CD4-positive, alpha-beta T cell treated with Interleukin-15 for 4 hours (primary cell): ENCODE measurements at places on chromosomes 11 and 22.

- DNase-seq = no peak
These were observed 31.2 kb upstream of the CLNS1A start for GRCh38 chr11:77668760-77669159.

- no peak for DNase-seq
These were observed 6.8 kb downstream of the MPST start for GRCh38 chr22:37026325-37026724.

DNA sequence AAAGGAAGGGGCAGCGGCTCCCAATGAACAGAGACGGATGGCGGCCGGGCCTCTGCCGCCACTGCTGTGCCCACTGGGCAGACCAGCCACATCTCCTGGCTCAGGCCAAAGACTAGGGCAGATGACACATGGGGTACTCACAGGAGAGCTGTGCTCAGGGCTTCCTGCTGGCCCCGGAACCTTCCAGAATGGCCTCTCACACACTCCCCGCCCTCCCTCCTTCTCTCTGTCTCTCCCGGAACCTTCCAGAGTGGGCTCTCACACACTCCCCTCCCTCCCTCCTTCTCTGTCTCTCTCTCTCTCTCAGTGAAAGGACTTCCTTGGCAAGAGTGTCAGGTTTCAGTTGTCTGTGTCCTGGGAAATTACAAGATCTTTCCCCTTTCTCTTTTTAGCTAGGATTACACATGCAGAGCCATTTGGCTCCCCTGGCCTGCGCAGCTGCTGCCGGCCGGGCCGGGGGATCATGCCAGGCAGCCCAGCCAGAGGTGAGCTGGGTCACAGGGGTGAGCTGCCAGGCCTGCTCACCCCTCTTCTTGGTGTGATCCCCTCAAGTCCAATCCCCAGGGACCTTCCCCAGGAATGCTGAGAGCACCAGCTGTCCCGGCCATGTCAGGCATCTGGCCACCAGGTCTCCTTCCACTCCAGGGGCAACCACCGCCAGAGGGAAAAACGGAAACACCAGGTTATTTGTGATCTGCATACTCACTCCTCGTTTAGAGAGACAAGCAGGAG, 45.3 kb upstream of the ADA2 start:
- no peak for DNase-seq

DNA sequence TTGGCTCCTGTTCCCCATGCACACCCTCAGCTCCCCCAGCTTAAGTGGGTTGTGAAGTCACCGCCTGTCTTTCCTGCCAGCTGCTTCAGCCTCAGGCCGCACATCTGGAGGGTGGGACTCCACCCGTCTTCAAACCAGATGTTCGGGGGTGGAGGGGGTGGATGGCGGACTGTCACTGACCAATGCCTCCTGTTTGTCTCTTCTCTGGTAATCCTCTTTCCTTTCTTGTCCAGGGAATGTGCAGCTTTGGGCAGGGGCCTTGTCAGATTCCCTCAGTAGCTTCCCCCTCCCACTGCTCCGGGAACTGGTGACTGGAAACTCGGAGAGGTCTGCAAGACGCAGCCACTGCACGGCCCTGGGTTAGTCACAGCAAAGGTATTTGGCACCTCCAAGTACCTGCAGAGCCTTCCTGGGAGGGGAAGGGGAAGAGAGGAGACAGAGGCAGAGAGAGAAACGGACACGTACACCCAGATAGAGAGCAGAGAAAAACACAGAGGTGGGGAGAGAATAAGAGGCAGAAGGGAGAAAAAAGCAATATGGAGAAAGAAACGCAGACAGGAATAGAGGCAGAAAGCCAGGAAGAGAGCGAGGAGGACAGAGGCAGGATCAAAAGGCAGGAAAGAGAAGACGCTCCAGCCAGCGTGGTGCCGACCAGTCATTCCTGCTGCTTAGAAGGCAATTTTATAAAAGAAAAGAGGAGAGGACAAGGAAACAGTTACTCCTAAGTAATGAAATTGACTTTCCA, 56.1 kb upstream of the TIMP3 start:
- no peak for DNase-seq

- no peak for DNase-seq
These were observed 74.6 kb upstream of the CREB3L1 start for GRCh38 chr11:46202696-46203391.

DNA sequence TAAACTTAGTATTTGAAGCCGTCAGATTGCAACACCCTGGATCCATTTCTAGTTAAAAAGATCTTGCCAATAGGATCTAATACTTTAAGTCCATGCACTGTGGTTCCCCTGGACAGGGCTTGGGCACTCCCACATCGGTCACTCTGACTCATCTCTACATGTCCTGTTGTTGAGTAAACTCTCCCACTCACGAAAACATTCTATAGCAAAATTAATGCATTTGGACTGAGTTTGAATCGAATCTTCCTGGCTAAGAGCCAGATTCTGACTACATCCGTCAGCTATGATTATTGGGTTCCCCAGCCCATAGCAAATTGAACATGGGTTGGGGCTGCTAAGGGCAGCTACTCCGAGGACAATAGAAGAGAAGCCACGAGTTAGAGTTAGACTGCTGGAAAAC, 182.1 kb upstream of the SORL1-AS1 start:
- DNase-seq = no peak

GRCh38 chr11:78907636-78908035, 333.0 kb upstream of the NARS2 start:
- no peak for DNase-seq

- no peak for DNase-seq
These were observed 200.4 kb downstream of the MN1 start for GRCh38 chr22:27601195-27601594.

DNA sequence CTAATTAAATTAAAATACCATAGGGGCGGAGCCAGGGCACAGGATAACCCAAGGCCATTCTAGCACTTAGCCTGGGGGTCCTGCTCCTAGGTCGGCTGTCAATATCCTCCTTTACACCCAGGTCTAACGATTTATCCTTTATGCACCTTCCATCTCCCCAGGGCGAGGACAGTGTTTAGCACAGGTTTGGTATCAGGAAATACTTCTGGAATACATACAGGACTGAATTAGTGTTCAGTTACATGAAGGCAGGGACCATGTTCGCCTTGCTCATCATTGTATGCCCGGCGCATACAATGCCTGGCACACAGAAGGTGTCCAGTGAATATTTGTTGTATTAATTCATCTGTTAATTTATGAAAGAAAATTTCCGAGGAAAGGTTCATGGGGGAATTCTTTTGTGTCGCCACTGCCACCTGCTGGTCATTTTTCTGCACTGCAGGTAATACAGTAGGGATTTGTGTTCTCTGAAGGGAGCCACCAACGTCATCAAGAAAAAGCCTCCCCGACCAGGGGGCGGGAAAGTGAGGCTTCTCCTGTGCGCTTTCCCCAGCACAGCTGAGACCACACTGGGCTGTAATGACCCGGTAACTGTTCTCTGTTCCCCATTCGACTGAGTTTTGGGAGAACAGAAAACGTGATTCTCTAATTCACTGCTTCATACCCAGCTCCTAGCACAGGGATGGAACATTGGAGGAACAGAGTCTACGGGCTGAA, 68.7 kb upstream of the ASPHD2 start:
- peak; percentile 64 for DNase-seq

GRCh38 chr11:46930089-46930488, 6.5 kb upstream of the CSTPP1 start:
- DNase-seq = peak; percentile 50

DNA sequence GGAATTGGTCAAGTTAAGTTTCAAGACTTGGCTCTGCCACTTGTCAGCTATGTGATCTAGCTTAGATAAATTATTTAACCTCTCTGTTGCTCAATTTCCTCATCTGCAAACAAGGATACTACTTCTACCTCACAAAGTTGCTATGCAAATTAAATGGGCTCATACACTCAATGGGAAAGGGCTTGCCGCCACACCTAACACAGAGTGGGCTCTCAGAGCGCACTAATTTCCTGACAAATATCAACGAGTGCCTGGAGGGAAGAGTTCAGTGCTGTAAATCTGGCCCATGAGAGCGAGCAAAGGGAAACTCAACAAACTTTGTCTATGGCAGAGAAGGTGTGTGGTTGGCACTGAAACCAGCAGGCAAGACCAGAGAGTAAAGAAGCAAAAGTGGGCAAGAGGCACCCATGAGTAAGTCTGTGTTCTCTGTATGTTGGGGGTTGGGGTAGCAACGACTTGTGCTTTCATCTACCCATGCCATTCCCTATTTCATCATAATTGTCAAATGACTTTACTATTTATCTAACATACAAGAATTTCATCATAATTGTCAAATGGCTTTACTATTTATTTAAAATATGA, 60.7 kb upstream of the PHF21A start:
- DNase-seq = no peak

- DNase-seq = no peak
These were observed 58.6 kb downstream of the SYTL2 start for GRCh38 chr11:85752201-85752889.
